ENCODE measurements at places on chromosomes 5 and 9.

DNA sequence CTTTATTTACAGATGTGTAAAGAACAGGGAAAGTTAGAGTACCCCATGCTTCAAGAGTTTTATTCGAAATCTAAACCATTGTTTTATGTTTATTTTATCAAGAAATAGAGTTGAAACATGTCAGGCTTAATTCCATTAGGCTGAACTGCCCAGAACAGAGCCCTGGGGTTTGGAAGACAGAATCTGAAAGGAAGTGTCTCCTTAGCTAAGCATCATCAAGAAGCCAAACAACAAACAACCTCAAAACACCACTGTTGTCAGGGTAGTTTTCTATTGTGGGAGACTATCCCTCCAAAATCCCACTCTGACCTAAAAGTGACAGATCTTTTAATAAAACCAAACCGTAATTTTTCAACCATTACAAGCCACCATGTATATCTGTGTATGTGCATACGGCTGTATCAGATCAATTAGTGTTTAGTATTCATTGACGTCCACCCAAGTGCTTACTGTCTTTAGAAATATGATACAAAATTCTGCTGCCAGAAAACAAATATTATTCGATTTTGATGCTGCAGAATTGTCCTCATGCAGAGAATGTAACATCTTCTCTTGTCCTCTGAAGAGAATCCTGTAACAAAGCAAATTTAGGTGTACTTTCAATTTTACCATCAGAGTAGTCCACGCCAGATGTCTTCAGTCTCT is 271.9 kb upstream of the TMEM161B start:
- DNase-seq = no peak

DNA sequence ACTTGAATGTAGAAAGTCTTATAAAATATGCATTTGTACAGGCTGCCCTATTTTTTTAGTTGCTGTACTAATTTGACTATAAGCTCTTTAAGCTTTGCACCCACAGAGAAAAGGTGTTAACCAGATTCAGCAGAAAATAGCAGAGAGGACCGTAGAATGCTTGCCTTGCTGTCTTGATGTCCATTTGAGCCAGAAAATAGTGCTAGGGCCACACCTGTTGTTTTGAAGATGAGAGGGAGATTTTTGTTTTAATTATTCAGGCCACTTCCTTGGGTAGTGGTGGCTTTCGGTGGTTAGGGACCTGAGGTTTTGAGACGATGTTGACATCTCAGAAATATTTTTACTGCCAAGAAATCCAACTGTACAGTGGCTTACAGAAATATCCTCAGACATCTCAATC is 196.0 kb downstream of the SPATA31D1 start:
- DNase-seq = no peak

DNA sequence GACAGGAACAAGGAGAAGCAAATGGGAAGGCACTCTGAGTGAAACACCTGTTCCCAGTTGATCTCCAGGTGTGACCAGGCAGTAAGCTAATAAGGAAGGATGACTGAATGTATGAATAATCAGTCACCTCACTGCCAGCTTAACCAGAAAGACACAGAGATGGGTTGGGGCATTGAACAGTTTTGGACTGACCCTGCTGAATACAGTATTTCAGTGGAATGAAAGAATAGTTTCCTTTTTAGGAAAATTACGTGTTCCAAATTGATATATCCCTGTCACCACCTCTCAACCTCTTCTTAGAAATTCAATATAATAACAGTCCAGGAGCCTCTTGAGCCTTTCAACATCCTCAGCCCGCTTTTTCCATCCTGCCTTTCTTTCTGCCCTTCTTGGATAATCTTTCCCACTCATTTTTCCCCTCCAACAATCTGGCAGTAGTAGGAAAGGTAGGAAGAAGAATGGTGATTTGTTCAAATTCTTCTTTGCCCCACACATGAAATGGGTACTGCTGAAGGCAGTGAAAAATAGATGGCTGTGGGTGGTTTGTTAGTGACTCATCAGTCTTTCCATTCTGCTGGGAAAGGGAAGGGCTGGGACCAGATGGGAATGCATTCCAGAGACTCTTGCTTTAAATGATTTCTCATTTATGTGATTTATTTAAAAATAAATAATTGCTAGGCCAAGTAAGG is 117.9 kb downstream of the ZSWIM6 start:
- peak; percentile 92 for DNase-seq

DNA sequence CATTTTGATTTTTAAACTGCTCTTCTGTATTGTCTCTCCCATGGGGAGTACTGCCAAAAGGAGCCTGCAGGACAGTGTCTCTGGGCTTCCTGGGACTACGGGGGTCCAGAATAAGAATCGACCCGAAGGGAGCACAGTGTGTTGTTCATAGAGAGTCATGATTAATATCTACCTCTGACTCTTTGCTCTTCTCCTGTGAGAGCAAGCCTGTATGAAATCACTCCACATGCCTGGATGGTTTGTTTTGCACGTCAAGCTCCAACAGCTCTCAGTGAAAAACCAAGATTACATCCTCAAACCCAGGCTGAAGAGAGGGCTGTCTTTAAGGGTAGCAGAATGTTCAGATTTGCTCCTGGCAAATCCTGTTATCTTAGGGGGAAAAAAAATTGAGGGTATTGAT is 1860.0 kb upstream of the WWC1 start:
- DNase-seq = no peak

GRCh38 chr5:127014573-127014972 is 15.8 kb downstream of the MARCHF3 start:
- DNase-seq = no peak

- no peak for DNase-seq
Observed at GRCh38 chr9:93910196-93910595, 45.0 kb downstream of the BARX1 start.

GRCh38 chr9:69981686-69982445 is 61.8 kb upstream of the MAMDC2 start:
- DNase-seq = no peak

DNA sequence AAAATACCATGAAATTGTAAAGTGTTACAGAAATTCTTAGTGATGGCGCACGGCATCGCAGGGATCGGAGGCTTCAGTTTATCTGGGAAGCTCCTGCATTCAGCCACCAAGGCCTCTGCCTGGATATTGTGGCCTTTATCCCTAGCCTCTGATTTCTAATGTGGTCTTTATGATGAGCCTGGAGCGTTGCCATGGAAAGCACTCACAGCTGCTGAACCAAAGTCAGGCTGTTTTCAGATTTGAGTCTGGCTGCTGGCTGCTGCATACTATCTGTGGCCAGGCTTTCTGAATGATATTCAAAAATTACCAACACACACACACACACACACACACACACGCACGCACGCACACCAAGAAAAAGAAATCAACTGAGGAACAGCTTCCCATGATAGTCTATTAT is 101.1 kb upstream of the ZNF366 start:
- peak; percentile 64 for DNase-seq

DNA sequence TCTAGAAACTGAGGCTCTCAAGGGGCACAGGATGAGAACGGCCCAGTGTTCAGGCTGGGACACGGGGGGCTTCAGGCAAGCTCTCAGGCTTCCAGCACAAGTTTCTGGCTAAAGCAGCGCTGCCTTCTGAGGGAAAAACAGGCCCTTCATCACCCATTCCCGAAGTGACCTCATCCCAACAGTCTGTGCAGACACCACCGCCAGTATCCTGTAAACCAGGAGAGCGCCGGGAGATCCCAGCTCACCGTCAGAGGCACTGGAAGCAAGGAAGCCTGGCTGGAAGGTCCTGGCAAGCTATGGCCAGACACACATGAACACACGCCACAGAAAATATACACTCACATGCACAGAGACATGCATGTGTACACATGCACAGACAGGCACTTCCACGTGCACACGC is 8.8 kb downstream of the SLC12A7 start:
- DNase-seq = no peak

DNA sequence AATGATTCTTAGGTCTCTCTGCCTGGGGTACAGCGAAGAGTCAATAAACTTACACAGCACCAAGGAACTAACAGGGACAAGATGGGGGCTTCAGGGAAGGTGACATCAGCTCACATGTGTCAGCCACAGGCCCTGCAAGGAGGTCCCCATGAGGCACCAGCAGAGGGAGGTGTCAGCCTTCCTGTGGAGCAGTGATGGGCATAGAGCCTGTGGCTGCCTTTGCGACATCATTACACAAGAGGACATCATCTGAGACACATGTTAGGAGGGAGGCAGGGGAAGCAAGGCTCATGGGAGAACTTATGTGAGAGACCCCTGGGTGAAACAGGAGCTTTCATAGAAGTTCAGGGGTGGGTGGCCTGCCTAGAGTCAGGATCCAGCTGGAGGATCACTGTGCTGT is 389.6 kb downstream of the SEMA5A start:
- peak; percentile 33 for DNase-seq

DNA sequence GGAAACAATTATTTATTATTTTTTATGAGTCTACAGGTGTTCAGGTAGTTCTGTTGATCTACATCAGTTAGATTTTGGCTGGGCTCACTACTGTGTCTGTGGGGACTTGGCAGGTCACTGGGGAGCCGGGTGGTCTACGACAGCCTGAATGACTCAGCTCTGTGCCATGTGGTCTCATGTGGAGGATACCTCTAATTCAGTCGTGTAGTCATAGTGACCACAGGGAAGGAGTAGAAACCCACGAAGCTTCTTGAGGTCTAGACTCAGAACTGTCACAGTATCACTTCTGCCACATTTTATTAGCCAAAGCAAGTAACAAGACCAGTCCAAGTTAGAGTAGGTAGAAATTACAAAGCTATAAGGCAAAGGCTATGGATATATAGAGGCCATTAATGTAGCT is 64.7 kb upstream of the GRAMD2B start:
- no peak for DNase-seq

DNA sequence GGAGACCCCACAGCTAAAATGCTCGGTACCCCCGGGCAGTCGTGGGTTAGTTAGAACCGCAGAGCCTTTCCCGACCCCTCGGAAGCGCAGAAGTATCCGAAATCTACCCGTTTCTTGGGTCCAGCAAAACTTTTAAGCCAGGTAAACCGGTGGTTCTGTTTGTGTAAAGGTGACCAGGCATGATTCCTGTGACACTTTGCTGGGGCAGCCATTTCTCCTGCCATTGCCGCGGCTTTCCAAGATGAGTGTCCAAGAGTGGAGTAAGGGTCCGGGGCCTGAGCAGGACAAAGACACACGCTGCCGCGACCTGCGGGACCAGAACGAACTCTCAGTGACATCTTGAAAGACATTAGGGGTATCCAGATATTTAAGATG is 655 bp downstream of the MARVELD2 start:
- no peak for DNase-seq

GRCh38 chr9:123339666-123340510 is 16.1 kb upstream of the CRB2 start:
- DNase-seq = no peak
